ENCODE measurements at places on chromosomes 1 and 21.
A peak's percentile ranks its signal among the peaks of the same experiment; 100 is the strongest.

- no peak for DNase-seq
Observed at GRCh38 chr1:94648225-94649007, 106.9 kb upstream of the F3 start.

GRCh38 chr1:150168960-150169601 is 19.4 kb downstream of the PLEKHO1 start:
- peak; percentile 67 for DNase-seq

DNA sequence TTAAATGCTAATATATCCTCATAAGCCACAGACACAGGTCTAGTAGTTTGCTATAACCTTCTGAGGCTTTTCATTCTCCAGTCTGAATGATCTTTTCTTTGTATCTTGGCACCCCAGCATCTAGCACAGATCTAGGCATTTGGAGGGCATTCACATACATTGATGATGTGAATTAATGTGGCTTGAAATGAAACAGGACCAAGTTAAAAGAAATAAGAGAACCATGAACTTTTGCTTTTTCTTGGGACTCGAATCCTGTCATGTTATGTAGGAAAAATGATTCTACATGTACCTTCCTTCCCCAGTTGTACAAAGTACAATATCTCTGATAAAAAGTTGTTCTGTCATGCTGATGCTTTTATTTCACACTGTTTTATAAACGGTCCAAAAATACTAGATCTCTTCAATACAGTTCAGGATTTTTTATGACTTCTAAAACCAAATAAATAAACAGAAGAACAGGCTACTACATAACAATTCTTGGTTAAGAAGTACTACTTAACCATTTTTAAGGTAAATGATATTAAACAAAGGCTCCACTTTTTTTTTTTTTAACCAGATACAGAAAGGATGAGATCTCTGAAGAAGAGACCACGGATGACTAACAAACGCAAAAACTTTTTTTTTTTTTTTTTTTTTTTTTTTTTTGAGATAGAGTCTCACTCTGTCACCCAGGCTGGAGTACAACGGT is 3.0 kb downstream of the SORT1 start:
- DNase-seq, result no peak

- peak; percentile 73 for DNase-seq
Observed at GRCh38 chr1:113073479-113073950, 517 bp downstream of the LRIG2 start.

DNA sequence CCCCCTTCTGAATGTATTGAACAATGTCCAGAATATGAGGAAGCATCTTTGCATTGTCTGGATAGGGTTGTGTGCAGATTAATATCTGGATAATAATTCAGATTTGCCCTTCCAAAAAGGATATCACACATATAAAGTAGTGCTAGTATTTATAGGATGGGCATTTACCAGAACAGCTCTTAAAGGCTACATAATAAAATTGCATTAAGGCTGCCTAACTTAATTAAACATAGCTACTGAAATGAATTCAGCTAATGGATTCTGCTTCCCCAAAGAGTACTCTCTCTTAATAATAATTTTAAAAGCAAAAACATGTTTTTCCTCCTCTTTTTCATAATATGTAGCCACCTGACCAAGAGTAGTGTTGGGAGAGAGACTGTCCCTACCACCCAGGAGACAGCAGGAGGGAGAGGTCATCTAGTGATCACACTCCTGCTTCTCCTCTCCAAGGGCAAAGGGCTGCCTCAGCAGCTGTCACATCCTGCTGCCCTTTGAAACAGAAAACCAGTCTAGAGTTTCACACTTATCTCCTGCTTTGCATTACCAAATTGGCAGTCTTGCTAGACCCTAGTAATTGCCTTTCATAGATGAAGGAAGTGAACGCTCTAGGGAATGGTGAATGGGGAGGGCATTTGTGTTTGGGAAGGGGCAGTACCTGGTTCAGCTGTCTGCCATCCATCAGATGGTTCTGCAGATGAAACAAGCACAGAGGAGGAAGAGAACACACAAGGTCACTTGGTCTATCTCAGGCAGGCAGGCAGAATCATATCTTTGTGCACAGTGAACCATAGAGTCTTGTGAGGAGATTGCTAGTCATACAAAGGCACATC is 29.3 kb upstream of the DDAH1 start:
- DNase-seq, result no peak

- no peak for DNase-seq
Observed at GRCh38 chr1:1531947-1532346, 8.5 kb downstream of the TMEM240 start.

- DNase-seq, result no peak
Observed at GRCh38 chr1:172238965-172239364, 181.5 kb upstream of the C1orf105 start.

DNA sequence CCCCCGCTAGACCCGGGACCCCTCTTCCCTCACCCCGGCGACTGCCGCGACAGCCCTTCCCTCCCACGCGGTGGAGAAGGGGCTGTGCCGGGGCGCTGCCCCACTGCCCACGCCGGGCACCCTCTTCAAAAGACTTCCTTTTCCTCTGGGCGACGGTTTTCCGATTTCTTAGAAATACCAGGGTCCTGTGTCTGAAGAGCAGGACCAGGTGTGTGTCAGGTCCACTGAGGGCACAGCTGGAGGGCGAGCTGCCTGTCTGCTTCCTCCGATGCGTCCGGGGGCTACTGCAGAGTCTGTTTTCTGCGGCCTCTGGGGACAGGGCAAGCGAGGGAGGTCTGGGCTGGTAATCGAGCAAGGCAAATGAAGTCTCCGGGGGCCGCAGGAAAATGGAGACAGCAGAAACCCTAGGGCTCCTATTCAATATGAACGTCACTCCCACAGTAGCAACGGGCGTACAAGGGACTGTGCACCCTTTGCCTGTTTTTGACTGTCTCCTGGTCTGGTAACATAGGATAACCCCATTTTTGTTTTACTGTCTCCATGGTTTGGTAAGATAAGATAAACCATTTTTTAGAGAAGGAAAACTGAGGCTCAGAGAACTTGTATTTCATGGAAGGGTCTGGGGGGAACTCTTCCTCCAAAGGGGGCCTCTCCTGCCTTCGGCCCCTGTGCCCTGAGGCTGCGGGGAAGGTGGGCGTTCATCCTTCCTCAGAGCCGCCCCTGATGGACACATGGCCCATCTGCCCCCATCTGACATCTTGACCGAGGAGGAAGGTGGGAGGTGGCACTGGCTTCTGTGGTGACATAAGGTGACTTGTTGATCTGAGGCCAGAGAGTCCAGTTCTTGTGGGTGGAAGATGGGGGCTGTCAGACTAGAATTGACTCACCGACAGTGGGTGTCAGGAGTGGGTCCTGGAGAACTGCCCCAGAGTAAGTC is 970 bp downstream of the TNFRSF1B start:
- no peak for DNase-seq

GRCh38 chr1:39107341-39108290 is 81.5 kb downstream of the NDUFS5 start:
- DNase-seq, result no peak

DNA sequence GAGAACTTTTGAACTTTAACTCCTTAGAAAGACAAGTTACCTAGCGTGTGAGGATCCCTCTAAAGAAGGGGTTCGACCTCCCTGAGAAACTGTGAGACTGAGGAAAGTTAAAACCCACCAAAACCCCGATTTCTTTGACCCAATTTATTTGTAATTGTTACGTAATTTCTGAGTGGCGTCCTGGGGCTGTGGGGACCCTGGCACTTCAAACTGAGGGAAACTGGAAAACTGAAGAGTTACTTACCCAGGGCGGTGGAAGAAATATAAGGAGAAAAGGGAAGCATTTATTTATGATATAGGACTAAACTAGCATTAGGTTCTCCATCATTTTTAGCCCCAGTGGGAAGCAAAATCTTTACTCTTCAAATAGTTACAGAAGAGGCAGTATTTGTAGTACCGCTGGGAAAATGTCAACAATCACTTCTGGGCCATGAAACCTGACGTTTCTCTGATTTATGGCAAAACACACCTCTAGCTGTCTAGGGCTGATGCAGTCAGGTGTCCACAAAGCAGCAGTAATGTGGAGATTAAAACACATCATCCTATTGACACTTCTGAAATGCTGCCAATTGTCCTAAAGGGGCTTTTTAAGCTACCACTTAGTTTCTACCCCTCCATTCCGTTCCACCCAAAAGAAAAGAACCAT is 430 bp downstream of the S100B start:
- DNase-seq, result no peak

- no peak for DNase-seq
Observed at GRCh38 chr1:151801310-151801820, 3.9 kb downstream of the LINGO4 start.

DNA sequence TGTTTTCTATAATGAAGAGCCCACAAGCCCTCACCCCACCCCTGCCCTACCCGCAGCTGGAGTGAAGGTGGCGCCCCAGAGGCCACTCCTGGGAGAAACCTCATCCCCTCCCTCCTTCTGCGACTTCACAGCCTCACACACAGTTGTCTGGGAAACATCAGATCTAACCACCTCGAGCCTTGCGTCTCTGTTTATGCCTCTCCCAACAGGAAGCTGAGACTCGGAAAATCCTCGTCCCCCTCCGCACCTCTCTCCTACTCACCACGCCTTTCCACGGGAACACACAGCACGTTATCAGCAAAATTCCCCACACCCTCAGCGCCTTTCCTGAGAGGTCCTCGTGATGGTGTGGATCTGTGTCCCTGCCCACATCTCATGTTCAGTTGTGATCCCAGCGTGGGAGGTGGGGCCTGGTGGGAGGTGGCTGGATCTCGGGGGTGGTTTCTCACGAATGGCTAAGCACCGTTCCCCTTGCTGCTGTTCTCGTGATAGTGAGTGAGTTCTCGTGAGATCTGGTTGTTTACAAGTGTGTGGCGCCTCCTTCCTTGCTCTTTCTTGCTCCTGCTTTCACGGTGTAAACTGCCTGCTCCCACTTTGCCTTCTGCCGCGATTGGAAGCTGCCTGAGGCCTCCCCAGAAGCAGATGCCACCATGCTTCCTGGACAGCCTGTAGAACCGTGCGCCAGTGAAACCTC is 190.6 kb downstream of the KIF26B start:
- no peak for DNase-seq

DNA sequence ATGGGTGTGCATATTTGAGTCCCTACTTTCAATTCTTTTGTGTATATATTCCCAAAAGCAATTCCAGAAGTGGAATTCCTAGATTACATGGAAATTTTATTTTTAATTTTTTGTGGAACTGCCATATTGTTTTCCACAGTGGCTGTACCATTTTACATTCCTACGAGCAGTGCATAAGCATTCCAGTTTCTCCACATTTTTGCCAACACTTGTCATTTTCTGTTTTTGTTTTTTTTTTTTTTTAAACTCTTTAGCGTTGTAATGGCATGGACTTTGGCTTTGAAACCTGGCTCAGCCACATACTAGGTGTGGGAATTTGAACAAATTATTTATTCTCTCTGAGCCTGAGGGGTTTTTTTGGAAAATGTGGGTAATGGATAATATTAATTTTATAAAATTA is 214.5 kb upstream of the UBE2U start:
- no peak for DNase-seq

DNA sequence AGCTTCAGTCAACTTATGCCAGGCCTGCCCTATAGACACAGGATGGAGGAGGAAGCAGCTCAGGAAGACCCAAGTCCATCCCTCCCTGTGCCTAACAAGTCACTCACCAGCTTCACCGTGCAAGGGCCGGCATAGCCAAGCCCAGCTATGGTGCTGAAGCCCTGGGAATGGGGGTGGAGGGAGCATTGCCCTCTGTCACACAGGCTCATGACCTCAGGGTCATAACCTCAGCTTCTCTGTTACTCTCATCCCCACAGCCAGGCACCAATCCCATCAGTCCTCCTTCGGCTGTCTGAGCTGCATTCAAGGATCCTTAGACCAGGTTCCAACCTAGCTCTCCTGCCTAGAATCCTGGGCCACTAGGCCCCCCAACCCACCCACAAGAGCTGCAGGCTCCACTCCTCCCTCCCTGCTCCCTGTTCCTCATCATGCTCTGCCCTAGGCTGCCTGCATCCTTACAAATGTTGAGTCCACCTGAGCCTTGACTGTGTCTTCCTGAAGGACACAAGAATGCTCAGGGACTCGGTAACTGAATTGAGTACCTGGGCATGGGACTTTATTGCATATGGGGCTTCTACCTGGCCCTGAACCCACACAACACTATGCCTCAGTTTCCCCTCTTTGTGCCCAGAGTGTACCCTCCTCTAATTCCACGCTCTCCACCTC is 1.7 kb downstream of the CD244 start:
- no peak for DNase-seq

DNA sequence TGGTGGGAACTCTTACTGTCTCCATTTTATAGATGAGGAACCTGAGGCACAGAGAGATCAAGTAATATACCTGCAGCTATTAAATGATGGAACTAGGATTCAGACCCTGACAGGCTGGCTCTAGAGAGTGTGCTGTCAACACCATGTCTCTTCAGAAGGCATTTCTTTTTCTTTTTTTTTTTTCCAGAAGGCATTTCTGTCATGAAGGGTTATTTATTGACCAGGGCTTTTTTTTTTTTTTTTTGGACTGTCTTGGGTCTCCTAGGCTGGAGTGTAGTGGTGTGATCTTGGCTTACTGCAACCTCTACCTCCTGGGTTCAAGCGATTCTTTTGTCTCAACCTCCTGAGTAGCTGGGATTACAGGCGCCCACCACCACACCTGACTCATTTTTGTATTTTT is 22.6 kb downstream of the HIPK1 start:
- no peak for DNase-seq

GRCh38 chr1:50476800-50477199 is 53.6 kb upstream of the DMRTA2 start:
- DNase-seq, result no peak

- no peak for DNase-seq
Observed at GRCh38 chr1:171127501-171127900, 36.8 kb downstream of the FMO3 start.

DNA sequence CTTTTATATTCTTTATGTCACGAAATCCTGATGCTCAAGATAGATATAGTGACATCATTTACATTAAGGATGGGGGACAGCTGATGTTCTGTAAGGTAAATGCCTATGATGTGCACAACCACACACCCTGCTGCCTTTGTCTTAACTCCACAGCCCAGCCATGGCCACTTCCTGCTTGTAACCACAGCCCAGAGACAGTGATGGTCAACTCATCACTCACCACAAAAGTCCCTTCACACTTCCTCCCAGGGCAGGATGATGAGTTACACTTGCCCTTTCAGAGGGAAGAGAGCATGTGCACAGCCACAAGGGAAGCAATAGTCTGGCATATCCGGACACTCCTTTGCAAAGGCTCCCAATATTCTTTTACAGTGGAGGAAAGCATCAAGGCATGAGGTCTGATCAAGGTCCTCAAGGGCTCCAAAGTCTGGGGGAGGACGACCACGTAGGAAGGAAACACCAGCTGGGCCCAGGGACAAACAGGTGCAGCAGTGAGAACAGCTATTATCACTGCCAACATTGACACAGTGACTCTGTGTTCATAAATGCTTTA is 53.8 kb downstream of the PLPP3 start:
- no peak for DNase-seq

DNA sequence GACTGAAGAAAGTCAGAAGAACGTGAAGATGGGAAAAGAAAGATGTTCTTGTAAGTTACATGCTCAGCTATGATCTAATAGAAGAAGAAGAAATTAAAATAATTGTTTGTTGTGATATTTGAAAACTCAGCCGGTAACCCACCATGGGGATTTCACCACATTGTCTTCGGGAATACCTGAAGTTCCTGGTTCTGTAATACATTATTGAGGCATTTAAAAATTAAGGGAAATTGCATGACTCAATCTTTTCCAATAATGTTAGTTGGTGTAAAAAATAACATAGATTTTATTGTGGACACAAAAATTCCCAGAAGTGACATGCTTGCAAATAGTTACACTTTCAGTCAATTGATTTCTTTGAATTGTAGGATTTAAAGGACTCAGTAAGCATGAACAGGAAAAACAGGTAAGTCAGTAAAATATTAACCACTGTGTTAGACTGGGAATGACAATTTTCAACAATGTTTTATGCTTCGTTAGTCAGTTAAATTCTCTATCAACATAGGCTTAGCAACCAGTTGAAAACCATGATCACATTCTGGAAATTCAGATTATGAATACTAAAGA is 745.1 kb downstream of the LTN1 start:
- no peak for DNase-seq

All from ACHN (cell line).